ENCODE measurements at places on chromosomes 2 and 18. TPM values are rescaled to one million over a fixed set of nuclear protein-coding genes. Genes with fewer than 3 reads are reported as not detected.

DNA sequence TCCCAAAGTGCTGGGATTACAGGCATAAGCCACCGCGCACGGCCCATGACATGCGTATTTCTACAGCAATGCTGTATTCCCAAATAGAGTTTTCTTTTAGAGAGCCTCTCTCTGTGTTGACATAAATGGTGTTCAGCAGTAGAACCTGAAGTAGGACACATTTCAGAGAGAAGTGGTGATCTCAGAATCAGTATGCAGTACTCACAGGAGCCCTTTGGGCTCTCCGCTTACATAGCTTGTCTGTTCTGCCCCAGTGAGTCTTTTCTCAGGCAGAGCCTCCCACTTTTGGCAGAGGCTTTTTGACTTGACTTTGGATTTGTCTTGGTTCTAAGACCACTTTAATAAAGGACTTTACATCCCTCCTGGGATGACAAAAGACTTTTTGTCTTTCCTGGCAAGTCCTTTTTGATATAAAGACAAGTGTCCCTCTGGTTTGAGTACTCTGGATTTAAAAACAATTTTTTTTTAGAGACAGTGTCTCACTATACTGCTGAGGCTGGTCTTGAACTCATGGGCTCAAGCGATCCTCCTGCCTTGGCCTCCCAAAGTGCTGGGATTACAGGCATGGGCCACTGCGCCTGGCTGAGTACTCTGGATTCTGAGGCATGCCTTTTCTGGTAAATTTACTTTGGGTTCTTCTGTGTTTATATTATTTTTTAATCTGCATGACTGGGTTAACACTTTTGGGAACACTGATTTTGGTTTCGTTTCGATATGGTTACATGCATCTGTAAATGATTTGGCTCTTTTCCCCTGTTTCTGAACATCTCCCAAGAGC is 113.3 kb downstream of the SMAD2 start:
- DNase-seq, result no peak

SERPINB2 gene
- not detected for total RNA-seq

ADGRF3 gene
- 0.09 TPM for total RNA-seq

ANKRD23 gene
- total RNA-seq, result 1.4 TPM

SP9 gene
- not detected for total RNA-seq

- no peak for DNase-seq
Observed at GRCh38 chr2:235095569-235095968, 143.8 kb downstream of the SH3BP4 start.

DNA sequence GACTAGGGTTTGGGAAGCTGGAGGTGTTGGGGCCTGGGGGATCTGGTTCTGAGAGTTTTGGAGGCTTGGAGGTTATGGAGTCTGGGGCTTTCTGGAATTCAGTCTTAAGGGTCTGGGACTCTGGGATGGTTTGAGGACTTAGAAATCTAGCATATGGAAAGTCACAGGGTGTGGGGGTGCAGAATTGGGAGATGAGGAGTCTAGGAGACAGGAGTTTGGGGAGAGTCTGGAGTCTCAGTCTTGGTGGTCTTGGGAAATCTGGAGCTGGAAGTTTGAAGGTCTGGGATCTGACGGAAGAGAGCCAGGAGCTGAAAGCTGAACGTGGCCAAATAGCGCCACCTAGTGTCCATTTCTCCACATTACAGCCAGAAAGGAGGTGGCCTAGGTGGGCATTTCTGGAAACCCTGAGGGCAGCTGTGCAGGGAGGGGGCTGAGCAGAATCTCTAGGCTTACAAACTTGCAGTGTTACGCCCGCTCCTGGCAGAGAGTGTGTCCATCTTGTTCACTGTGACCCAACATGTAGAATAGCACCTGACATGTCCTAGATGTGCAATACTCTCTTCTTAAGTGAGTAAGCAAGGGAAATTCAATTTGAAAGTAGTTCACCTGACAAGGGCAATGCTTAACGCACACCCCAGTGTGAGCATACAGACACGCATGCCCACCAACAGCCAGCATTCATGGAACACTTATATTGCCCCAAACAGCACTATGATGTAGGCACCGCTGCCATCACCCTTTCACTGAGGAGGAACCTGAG is 204.8 kb downstream of the TFCP2L1 start:
- peak; percentile 73 for DNase-seq

GRCh38 chr2:26455670-26456439 is 22.1 kb downstream of the OTOF start:
- no peak for DNase-seq

DNA sequence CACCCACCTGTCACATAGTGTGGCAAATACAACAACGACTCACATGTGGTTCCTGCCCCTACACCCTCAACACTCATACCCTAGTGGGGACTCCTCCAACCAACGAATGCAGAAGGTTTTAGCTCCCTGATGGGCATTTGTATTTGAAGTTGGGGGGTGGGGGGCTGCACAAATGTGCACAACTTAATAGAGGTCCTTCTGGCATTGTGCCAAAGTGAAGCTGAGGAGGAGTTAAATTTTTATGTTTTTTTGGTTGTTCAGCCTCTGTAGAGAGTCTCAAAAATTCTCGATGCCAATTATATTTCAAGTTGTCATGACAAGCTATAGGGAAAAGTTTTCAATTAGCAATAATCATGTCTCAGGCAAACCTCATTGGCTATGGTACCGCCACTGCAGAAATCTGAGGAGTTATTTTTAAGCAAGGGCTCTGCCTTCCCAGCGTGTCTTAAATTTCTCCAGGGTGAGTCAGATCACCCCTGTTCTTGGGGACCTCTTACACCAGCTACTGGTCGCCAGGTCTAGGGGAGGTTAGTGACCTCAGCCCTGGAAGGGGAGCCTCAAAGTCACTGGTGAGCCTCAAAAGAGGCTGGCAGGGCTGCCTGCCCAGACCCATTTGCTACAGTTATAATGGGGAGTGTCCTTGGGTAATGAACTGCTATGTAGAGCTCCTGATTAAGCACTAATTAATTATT is 102.7 kb upstream of the TAF1B start:
- DNase-seq, result no peak

DNA sequence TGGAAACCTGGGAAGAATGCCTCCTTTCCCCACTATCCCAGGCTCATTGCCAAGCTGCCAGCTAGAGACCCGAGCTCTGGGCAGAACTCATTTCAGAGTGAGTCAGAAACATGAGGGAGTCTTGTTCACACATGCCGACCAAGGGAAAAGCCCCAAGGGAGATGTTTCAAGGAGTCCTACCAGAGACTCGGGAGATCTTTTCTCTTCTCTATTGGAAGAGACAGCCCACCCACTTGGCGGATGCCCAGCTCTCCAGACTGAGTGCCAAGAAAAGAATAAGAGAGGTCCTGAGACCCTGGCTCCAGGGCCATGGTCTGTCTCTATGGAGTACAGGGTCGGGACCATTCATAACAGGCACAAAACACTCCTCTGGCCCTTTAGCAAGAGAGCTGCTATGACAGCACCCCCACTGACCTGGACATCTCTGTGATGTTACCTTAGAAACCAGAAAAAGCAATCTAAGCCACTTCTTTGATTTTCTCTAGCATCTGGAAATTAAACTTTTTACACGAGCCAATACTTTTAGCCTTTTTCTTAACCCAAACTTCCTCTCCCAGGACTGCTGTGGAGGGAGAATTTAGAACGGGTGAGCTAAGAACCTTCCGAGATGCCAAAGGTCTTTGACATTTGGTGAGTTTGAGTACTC is 18.5 kb upstream of the IGFBP5 start:
- no peak for DNase-seq

GRCh38 chr2:233221378-233222063 is 30.0 kb upstream of the ATG16L1 start:
- no peak for DNase-seq

DNA sequence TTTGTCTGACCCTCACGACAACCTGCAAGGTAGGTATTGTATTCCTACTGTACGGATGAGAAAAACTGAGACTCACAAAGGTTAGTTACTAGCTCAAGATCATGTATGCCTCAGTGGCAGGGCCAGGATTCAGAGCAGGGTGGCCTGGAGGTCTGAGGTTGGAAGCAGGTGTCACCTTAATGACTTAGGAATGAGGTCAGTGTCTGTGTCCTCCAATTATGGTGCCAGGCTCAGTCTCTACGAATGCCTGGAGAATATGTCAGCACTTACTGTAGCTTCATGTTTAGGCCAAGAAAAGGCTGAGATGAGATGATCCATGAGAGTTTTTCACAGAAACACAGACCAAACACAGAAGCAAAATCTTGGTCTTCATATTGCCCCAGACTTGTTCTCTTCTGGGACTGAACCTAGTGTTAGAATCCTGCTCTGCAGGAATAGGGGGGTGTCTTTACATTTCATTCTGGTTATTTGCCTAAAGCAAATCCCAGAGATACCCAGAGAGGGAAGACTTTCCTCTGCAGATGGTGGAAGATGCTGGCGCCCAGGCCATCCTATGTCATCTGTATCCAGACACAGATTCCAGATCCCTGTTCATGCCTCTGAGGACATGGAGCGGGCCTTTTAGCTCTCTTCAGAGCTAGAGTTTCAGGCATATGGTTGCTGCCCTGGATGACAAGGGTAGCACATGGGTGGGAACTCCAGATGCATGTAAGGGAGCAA is 16.3 kb upstream of the RAB10 start:
- DNase-seq, result no peak

DNA sequence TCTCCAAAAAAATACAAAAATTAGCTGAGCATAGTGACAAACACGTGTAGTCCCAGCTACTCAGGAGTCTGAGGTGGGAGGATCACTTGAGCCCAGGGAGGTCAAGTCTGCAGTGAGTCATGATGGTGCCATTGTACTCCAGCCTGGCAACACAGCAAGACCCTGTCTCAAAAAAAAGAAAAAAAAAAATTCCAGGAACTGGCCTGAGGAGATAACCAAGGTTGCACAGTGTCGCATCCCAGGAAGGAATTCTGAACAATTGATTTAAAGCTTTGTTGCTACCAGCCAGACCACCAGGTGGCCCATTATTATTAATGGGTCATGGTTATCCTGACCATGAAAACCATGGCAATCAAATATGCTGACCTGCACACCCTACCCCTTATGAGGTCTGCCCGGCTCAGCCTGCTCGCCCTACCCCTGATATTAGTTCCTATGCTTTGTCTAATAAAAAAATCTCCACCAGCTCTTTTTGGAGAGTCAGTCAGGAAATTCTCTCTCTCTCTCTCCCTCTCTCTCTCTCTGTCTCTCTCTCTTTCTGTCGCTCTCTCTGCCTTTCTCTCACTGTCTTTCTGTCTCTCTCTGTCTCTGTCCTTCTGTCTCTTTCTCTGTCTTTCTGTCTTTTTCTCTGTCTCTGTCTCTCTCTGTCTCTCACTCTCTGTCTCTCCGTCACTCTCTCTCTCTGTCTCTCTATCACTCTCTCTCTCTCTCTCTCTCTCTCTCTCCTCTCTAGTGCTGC is 73.7 kb downstream of the NCAPH start:
- no peak for DNase-seq

DNA sequence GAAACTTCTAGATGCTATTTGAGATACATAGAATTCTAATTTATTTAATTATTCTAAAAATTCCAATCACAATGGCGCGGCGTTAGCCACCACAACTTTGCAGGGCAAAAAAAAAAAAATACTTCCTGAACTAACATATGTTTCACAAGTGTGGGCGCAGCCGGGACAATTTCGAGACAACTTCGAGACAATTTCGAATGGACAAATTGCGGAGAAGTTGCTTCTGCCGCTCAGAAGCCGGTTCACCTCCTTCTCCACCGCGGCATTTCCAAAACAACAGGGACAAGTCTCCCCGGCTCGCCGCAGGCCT is 842 bp downstream of the PAX3 start:
- DNase-seq, result no peak

GRCh38 chr2:121476684-121477083 is 54.0 kb upstream of the RNU4ATAC start:
- no peak for DNase-seq

DAW1 gene
- total RNA-seq, result not detected

GRCh38 chr2:109351164-109351756 is 222.3 kb downstream of the SH3RF3 start:
- DNase-seq, result no peak

- DNase-seq, result no peak
Observed at GRCh38 chr2:85741833-85742455, 11.8 kb upstream of the ATOH8 start.

ADD2 gene
- total RNA-seq, result 3.8 TPM

DNA sequence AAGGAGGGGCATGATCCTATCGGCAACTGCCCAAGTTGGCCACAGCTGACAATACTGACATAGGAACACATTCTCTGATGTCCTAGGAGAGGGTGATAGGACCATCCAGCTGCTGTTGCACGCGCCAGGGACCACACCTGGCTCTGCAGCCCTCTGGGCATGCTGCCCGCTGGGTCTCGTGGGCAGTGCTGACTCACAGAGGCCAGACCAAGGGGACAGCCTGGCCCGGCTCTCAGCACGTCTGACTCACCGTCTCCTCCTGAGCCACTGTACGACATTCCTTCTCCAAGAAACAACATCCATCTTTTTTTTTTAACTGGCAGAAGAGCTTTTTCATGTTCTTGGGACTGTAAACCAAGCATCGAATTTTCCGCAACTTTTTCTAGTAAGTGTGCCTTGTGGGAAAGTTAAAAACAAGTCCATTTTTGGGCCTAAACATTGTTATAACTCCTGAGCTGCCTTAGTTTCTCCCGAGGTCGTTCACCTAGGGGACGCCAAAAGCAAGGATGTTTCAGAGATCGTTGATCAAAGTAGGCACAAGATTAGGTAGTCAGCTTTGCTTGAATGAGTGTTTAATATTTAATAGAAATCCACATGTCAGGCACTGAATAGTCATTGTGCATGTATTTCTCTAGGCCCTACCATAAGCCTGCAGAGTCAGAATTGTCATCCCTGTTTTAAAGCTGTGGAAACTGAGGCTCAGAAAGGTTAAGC is 100.3 kb downstream of the TTC32 start:
- peak; percentile 46 for DNase-seq

DNA sequence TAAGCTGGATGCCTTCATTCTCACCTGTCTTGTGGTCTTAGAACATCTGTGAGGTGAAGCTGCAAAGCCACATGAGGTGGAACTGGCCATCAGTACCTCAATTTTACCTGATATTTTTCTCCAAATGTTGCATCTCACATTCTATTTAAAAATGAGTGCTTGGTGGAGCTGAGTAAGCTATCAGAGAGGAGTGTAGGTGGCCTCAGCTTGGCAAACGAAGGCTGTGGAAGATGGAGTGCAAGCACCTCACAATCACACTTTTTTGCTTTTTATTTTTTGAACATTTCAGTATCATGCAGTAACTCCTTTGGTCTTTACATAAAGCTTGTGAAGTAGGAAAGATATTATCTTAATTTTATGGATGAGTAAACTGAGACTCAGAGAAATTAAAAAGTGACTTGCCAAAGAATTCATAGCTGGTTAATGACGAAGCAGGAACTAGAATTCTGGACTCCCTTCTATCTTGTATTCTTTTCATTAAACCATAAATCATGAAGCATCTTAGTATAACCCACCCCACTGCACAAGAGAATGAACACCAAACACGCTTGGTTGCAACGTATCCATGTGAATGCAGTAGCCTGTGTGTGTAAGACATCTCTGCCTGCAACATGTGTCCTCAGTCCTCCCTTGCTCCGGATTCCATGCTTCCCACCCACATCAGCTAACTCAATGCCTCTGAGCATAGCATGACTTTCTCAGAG is 27.2 kb downstream of the C2orf49 start:
- DNase-seq, result no peak

GRCh38 chr18:10726198-10727068 is 200.6 kb downstream of the NAPG start:
- DNase-seq, result no peak

- DNase-seq, result no peak
Observed at GRCh38 chr2:14182227-14182946, 450.1 kb upstream of the LRATD1 start.

CETN1 gene
- total RNA-seq, result not detected

SLC5A7 gene
- total RNA-seq, result not detected

SAG gene
- total RNA-seq, result not detected

GRCh38 chr2:144630459-144631215 is 110.7 kb upstream of the ZEB2 start:
- no peak for DNase-seq
